ENCODE measurements at places on chromosomes 12 and 14.

DNA sequence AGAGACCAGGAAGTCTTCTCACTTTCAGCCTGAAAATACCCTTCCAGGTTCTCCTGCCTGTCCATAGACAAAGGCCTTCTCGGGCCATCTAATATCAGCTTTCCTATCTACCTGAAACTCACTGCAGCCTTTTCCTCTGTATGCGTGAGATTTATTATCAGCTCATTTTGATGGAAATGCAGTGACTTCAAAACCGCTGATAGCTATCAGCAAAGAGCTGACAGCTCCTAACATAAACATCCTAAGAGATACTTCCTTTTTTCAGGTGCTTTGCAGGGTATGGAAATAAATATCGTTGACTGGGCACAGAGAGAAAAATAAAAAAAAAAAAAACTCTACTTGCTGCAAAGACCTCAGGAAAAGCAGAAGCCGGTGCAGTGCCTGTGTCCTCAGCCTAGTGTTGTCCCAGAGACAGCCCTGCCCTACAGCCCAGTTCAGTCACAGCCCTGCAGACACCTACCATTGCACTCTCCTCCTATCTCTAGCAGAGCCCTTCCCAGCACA, 215.0 kb upstream of the EGLN3 start:
- no peak for DNase-seq

DNA sequence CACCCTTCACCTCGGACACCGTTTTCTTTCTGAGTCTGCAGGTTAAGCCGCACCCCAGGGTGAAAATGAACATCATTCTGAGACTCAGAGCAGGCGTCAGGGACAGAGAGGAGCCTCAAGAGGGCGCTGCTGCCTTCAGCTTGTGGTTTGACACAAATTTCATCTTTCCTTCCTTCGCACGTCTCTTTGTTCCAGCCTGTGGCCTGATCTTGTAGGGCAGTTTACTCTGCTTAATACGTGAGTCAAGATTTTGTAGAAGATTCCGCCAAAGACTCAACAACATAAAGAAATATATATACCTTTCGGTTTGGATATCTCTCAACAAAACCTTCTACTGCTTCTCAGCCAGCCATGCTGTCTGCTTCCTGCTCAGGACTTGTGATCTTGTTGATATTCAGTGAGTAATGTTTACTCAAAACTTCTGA, 329.3 kb upstream of the OR4E1 start:
- DNase-seq, result no peak

- DNase-seq, result peak; percentile 71
These were observed 33.2 kb upstream of the STRN3 start for GRCh38 chr14:31059152-31059924.

- no peak for DNase-seq
These were observed 5.1 kb downstream of the ARL6IP4 start for GRCh38 chr12:122985338-122986257.

DNA sequence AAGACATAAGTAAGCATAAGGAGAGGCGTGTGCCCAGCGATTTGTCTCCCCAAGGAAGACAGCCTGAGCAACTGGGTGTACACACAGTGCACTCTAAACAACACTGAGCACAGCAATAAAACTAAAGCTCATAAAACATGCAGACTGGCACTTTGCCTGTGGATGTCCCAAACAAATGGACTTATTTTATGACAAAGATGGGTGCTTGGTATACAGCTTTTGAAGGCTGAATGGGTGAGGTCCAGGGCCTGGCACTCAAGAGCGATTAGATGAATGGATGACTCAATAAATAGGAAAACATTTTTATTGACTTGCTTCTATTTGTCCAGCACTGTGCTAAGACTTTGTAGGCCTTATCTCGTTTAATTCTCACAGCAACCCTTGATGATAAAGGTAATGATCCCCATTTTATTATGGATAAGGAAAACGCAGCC, 28.5 kb downstream of the LGMN start:
- DNase-seq, result no peak

GRCh38 chr12:91940826-91941570, 204.6 kb downstream of the BTG1 start:
- DNase-seq, result no peak

- peak; percentile 51 for DNase-seq
These were observed 71.7 kb upstream of the RAP1B start for GRCh38 chr12:68538726-68539614.

DNA sequence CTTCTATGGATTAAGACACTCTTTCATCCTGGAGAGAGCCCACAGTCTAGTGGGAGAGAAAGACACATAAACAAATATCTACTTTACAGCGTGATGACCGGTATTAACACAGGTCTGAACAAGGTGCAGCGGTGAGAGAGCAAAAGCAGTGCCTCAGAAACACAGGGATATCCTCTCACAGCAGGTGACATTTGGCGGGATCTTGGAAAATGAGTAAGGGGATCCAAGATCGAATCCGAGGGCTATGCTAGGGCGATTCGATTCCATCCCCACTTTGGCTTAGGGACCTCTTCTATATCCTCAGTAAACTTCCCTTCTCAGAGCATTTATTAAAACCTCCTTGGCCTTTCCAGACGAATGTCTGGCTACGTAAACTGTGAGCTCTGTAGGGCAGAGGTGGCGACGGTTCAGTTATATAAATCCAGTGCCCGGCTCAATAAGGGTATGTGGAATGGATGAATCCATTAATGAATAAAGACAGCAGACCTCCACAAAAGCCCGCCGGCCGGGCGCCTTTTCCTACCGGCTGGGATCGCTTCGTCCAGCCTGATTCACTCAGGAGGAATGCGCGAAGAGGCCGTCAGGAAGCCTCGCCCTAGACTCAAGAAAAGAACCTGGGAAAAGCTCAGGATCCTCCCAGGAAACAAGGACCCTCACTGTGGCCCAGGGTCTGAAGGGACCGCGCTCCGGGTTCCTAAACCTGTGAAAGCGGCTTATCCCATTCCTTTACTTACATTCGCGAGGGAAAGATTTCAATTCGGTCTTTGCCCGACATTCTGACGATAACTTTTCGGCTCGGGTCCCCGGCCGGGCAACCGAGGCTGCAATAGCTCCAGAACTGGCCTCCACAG, 455 bp downstream of the ATP6V1D start:
- peak; percentile 35 for DNase-seq

DNA sequence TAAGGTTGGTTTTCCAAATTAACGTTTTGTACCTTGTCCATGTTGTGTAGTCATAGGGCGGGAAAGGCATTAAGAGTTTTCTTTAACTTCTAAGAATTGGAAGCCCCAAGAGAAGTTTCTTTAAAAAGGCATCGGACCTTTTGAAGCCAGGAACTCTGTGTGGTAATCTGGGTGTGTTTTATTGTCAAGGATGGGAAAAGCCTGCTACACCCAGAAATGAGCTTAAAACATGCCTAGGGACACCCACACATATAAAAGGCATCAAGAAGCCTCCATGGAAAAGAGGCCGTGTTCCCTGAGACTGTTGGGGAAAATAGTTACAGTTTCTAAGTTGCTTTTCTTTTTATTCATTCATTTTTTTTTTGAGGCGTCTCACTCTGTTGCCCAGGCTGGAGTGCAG, 81.0 kb upstream of the PTHLH start:
- DNase-seq, result no peak

- no peak for DNase-seq
These were observed 485.4 kb downstream of the NAV3 start for GRCh38 chr12:78316136-78316535.

- DNase-seq, result no peak
These were observed 157.9 kb downstream of the PAWR start for GRCh38 chr12:79532907-79533288.

DNA sequence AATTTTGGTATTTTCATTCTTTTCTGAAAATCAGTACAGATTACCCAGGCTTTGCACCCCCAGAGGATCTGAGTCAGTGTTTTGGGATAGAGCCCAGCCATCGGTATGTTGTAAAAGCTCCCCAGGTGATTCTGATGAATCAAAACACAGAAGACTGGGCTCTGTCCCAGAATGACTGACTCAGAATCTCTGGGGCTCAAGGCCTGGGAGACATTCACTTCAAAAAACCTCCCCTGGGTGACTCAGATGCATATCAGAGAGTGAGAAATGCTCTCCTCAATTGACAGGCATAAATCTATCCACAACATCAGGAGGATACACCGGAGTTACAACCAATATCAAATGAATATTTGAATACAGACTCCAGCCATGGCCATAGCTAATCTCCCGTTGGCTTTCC, 32.6 kb downstream of the SLC35F4 start:
- peak; percentile 84 for DNase-seq

DNA sequence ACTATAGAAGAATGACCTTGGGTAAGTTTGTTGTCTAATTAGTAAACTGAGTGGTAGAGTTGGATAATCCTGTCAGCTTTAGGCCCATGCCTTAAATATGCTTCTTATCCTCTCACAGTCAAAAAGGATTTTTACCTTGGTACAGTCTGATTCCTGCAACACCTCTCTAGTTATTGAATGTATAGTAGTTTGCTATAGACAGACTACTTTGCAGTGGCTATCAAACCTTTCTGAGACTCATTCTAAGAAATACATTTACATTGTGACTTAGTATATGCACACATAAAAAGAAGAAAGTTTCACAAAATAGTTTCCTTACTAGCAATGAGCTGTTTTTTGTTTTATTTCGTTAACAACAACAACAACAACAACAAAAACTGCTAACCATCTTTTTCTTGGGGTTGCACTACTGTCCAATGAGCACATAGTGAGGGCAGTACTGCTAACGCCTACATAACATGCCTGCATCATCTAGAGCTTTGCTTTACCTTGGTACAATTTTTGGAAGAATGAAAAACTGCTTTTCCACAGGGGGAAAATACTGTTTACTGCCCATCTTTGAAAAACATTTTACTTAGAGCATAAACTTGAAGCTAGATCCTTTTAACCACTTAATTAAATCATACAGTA, 28.5 kb downstream of the WNK1 start:
- no peak for DNase-seq

GRCh38 chr14:35215110-35215813, 76.9 kb upstream of the PSMA6 start:
- DNase-seq, result no peak

- DNase-seq, result peak; percentile 91
These were observed 82.4 kb downstream of the ARL6IP4 start for GRCh38 chr12:123062681-123063486.

DNA sequence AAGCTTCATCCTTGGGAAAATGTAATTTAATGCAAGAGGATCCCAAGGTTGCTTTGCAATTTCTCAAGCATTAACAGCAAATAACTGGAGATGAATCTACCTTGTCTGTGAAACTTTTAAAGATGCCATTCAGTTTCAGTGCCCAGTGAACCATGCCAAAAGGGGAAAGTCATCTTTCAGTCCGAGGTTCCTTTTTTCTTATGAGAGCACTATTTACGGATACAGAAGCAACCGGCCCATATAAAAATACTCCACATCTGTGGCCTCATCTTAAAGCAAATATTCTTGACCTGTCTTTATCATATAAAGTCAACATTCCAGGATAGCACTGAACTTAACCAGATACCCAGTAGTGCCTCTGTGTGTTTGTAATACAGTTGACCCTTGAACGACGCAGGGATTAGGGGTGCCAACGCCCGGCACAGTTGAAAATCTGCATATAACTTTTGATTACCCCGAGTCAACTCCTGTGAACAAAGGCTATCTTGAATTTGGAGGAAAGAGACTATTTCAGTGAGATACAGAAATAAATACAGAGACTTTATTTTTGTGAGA, 209.4 kb downstream of the PCNX1 start:
- no peak for DNase-seq

DNA sequence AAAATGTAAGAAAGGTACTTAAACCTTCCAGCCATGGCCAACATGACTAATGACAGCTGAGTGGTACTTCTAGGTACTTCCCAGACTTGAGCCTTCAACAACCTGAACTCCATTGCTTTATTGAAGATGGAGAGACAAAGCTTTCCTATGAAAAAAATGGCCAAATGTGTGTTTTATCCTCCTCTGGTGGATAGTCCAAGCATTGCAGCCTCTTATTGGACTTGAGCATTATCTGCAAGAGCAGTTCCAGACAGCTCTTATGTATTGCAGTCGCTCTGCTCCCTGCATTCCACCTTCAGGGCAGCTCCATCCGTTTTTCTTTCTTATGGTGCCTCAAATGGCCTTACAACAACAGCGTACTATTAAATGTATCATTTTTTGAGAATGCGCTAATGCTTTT, 588.2 kb downstream of the NRXN3 start:
- no peak for DNase-seq

- no peak for DNase-seq
These were observed 8.9 kb downstream of the CDKN1B start for GRCh38 chr12:12725956-12726554.

GRCh38 chr12:70122804-70123203, 120.4 kb upstream of the CNOT2 start:
- DNase-seq, result no peak

DNA sequence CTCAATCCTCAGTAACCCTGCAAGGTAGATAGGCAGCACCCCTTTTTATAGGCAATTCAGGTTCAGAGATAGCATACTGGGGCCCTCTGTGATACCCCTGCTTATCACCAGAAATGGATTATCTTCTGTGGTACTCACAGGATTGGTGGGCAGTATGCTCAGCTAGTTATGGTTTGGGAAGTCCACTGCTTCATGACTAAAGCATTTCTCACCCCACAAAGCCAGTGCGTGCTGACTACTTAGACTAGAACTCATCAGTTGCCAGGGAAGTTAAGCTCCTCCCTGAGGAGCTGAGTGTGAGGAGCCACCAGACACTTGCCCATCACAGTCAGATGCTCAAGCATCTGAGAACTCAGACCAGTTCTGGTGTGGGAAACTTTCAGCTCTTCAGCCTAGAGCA, 76.3 kb downstream of the SCAF11 start:
- DNase-seq, result no peak

DNA sequence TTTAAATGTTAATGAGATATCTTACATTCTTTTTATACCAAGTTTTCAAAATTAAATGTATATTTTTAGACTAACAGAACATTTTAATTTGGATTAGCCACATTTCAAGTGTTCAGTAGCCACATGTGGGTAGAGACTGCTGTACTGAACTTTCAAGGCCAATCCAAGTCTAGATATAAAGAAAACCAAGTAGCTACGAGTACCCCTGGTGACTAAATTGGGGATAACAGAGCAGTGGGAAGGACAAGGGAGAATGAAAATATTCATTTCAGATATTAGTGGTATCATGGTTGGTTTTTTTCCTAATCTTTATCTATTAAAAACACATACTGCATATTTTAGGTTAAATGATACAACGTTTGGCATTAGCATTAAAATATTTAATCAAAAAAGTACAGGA, 69.4 kb upstream of the RHOJ start:
- DNase-seq, result no peak

DNA sequence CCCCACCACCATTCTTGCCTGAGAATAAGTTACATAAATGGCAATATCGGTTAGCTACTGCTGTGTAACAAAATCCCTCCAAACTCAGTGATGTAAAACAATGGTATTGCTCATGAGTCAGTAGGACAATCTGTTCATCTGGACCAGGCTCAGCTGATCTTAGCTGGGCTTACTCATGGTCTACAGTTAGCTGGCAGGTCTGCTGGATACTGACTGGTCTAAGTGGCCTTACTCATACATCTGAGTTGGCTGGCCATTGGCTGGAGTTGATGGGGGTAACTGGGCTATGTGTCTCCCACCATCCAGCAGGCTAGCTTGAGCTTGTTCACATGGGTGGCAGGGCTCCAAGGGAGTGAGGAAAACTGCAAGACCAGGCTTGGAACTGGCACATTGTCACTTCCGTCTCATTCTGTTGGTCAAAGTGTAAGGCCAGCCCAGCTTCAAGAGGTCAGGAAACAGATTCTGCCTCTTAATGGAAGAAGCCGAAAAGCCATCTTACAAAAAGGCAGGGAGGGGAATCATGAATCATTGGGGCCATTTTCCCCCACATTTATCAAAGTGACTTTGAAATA, 56.7 kb upstream of the CHGA start:
- peak; percentile 28 for DNase-seq

All from adrenal gland (tissue), 19 donors.